Stimulated activated CD4-positive, alpha-beta T cell treated with anti-CD3 and anti-CD28 coated beads, Interleukin-4, amount 100 ng/mL, for 48 hours (primary cell): ENCODE measurements at places on chromosomes 13 and 19.

DNA sequence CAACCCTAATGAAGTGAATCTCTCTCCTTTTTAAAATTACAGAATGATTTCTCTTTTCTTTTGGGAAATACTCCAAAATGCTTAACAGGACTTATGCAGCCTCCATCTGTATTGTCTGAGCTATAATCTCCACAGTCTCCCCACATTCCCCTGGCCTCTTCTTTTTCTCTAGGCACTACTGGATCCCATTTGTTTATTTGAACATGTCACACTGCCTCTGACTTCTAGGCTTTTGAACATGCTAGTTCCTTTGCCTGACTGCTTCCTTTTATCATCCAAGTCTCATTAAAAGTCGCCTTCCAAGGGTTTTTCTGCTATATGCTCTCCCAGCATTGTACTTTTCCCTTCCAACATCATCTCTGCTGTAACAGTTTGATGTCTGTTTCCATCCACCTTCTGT lies 548.7 kb downstream of the PCDH9 start:
- DNase-seq, result no peak

GRCh38 chr19:15300533-15301197 lies 31.7 kb downstream of the BRD4 start:
- DNase-seq, result no peak

- no peak for DNase-seq
Measured at GRCh38 chr13:35675651-35676050, 199.2 kb upstream of the MAB21L1 start.

DNA sequence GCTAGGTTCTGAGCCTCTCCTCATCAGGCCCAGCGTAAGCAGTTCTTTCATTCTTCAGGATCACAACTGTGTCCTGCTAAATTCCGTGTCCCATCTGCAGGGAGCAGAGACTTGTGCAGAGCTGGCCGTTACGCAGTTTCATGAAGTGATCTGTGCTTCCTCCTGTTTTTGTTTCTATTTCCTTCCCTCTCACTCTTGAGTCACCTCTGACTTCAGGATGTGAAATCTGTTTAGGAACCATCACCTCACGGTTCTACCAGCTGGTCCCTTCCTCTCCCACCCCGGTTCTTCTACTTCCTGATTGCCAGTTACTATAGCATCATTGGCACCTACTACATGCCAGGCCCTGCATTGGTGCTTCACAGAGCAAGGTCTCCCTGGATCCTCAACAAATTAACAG lies 8.5 kb downstream of the MAU2 start:
- DNase-seq, result no peak

DNA sequence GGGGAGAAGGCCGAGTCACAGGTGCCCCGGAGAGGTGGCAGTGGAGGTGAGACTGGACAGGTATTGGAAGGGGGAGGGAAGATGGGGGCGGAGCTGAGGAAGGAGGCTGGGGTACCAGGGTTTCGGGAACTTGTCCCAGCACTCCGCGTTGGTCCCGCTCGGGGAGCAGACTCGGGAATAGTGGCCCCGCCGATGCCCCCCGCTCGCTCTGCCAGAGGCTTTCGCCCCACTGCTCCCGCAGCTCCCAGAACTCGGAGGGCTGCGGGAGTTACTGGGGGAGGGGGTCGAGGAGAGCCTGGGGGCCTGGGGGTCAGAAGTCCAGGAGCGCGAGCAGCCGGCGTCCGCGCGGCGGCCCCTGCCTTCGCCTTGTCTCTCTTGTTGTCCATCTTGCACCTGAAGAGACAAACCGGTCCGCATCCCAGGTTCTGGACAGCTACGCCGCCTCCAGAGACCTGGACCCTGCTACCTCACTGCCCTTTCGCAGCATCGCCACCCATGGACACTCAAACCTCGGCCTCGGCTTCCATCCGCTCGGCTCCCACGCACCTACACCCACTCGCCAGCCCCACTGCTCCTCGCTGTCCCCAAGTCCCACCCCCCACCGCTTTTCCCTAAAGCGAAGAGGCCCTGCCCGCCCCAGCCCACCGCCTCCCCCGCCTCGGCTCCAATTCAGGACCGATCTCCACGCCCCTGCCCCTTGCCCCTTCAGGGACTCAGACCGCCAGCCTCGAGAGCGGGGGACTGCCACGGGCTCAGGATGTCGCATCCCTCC lies 700 bp downstream of the PRR36 start:
- DNase-seq, result no peak

GRCh38 chr19:1854039-1854541 lies 5.8 kb upstream of the REXO1 start:
- no peak for DNase-seq

GRCh38 chr19:42293540-42293939 lies 8.4 kb upstream of the PRR19 start:
- DNase-seq, result no peak

DNA sequence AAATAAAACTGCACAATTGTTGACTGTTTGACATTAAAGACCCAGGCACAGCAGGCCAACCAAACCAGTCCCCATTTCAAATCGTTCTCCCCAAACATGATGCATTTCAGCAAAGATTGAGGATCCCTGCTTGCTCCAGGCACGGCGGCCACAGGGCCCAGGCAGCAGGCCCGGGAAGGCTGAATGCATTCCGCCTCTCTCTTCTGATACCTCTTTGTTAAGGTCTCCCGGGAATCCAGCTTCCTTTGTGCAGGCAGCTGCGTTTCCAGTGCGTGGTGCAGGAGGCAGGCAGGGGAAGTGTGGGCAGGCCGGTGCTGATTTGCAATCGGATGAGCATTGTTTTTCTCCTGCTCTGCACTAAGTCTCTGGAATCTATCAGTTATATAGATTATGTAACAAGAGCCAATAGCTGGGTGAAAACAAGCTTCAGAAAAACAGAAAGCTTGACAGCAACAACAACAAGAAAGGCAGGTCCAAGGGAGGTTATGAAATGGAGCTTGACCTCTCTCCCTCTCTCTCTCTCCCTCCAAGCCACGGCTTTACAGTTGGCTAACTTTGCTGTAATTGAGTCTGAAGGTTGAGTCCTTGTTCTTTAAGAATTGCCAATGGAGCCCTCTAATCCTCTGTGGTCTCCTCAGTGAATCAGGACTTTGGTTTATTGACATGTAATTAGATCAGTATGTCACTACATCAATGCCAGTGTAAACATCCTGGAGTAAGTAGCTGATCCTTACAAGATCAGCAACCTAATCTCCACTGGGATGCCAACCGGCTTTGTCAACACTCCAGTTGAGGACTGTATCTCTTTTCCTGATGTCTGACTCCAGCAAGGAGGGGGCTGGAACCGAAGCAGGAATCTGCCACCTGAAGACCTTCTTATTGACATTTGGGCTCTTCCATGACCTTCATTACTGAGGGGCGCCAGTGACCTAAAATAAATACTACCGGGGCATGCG lies 338.0 kb downstream of the TEX29 start:
- no peak for DNase-seq

- DNase-seq, result no peak
Measured at GRCh38 chr19:51372021-51372648, 319 bp downstream of the NKG7 start.

DNA sequence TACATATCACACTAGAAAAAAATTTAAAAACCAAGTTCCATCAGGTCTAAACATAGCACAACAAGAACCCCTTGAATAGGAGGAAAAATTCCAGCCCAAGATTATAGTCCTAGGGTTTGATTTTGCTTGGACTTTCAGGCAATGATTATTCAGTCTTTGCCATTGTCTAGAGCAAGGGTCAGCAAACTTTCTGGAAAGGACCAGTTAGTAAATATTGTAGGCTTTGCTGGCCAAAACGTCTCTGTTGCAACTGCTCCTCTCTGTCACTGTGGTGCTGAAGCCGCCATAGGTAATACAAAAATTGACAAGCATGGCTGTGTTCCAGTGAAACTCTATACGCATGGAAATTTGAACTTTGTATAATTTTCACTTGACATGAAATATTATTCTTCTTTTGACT lies 95.5 kb upstream of the UBAC2 start:
- no peak for DNase-seq

DNA sequence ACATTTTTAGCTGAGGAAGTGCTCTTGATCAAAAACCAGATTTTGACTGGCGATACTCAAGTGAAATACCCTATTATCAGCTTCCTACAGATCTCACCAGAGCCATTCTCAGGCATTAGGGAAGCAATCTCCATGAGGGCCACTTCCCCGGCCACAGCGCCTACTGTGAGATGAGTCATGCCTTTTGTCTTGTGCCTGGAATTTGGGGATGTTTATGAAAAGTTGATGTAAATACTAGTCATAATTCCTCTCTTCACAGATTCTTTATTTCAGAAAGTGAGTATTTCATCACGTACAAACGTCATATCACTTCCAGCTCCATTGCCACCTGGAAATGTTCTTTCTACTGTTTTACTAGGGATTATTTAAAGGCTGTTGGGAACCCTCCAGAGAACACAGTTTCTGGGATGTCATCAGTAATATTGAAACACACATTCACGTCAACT lies 25.3 kb upstream of the SLC46A3 start:
- no peak for DNase-seq

DNA sequence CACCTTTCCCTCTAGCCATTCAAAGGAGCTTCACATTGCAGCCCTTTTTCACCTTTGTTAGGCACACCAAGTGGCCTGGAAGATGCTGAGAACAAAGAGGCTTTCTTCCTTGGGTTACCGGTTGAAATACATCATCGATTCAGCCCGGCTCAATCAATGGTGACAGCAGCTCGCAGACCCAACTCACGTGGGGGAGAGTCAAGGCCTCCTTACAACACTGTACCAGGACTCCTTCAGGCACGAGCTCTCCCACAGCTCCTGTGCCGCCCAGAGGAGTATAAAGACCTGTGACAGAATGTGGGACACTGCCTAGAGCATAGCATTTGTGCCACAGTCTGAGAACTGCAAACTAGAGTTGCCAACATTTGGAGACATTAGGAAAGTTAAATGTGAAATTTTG lies 3.9 kb upstream of the LRRC63 start:
- DNase-seq, result no peak

GRCh38 chr13:60922576-60923231 lies 492.9 kb downstream of the PCDH20 start:
- DNase-seq, result no peak

DNA sequence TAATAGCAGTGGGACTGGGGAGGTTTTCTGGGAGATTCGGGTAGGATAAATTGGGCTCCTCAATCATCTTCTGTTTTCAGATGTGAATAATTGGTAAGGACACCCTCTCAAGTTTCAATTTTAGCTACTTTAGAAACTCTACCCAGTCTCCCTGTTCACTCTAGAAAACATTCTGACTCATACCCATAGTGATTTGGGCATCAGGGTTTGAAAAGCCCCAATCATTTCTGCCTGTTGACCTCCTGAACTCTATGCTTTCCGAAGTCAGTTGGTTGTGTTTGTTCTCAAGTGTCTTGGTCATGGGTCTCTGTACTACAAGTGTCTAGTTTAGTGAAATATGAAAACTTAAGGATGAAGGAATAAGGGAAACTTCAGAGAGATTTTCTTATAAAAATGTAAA lies 911.3 kb upstream of the GPC6 start:
- DNase-seq, result no peak

DNA sequence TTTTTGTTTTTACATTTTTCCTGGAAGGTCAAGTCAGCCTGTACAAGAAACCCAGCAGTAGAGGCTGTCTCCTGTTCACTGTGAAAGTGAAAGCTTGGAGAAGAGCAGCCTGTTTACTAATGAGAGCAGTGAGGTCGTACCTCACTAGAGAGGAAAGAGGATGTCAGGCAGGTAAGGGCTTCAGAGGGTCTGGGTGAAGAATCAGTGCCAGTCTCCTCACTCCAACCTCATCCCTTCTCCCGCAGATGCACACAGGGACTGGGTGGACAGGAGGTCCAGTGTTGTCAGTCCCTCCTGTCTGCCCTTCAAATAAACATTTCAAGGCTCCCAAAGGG lies 462.5 kb downstream of the KLF5 start:
- DNase-seq, result no peak

GRCh38 chr13:51416107-51416506 lies 36.7 kb downstream of the INTS6 start:
- no peak for DNase-seq

GRCh38 chr13:75897386-75897785 lies 261.3 kb downstream of the LMO7 start:
- no peak for DNase-seq

- no peak for DNase-seq
Measured at GRCh38 chr13:40635315-40635995, 31.0 kb downstream of the FOXO1 start.

DNA sequence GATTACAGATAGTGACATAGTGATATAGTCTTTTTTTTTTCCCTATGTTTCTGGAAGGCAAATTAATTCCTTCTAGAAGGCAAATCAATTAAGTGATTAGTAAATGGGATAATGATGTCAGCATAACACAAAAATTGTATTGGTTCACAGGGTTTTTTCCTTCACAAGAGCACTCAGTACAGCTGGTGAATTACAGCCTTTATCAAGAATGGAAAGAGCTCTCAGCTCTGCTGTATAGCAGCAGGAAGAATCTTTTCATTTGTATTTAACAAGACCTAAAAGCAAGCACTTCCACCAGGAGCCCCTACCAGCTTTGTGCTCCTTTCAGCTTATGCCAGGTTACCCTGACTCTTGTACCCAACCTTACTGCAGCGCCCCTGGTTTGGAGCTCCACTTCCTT lies 90.8 kb downstream of the SERP2 start:
- DNase-seq, result no peak

- no peak for DNase-seq
Measured at GRCh38 chr13:45949161-45949560, 97.6 kb upstream of the SIAH3 start.

DNA sequence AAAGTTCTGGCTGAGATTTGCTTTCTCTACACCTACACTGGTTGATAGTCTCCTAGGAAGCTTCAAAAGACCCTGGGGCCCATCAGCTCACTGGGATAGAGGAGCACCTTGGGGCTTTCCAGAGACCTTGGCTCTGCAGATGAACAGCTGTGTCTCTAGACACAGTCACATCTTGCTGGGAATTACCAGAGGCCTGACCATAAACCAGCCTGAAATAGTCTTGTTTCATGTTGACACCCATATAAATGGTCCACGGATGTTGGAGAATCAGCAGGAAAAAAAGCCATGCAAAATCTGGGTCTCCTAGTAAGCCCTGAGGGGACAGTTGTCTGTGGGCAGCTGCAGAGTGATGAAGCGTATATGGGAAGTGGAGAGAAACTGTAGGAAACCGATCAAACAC lies 207.6 kb downstream of the DNAJC15 start:
- no peak for DNase-seq

- DNase-seq, result no peak
Measured at GRCh38 chr13:96822895-96823294, 171.4 kb downstream of the OXGR1 start.

- no peak for DNase-seq
Measured at GRCh38 chr13:92609376-92609775, 617.2 kb upstream of the GPC6 start.

DNA sequence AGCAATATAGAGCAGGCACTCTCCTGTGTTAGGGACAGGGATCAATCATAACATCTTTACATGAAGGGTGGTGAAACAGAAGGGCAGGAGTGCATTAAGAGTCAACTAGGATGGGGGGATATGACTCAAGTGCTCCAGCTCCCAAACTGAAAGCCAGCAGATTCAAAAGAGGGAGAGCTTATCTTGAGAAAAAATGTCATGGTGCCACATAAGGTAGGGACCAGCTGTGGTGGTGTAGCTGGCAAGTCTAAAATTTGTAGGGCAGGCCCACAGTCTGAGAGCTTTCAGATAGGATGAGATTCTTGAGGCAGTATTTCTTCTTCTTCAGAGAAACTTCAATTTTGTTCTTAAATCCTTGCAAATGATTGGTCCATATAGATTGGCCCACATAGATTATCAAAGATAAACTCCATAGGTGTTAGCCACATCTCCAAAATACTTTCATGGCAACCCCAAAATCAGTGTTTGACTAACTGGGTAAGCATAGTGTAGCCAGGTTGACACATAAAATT lies 19.1 kb downstream of the DNAJC15 start:
- no peak for DNase-seq

- no peak for DNase-seq
Measured at GRCh38 chr19:21130097-21130775, 11.6 kb upstream of the ZNF431 start.

GRCh38 chr13:73040968-73041596 lies 17.7 kb upstream of the KLF5 start:
- no peak for DNase-seq
